ENCODE measurements at places on chromosomes 12 and 14. TPM values are rescaled to one million over a fixed set of nuclear protein-coding genes. Genes with fewer than 3 reads are reported as not detected.

The ADIPOR2 gene
- total RNA-seq = 29.9 TPM

The BTBD6 gene
- 51.3 TPM for total RNA-seq

DNA sequence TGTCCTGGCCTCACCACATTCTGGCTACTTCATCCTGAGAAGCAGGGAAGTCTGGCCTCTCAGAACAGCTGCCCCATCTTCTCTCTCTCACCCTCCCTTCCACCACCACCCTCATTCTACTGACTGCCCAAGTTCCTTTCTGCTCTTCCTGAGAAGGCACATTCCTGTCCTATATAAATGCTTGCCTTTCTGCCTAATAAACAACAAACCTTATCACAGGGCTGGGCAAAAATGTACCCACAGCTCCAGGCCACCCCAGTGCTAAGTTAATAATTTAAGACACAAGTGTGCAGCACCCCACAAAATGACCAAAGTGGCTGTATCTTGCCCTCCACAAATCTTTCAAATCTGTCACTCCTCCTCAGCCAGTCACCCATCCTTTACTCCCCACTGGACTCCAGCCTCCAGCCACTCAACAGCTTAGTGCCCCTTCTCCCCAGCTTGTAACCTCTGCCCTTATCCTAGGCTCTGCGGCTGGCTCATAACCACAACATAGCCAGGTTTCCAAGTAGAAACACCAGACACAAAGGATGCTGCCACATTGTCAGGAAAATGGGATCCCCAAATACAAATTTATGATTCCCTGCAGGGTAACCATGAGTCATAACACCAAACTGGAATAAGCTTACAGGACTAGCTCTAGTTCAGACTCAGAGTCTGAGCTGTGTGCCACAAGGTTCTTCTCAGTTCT is 15.0 kb downstream of the OXA1L start:
- peak; percentile 15 for DNase-seq

DNA sequence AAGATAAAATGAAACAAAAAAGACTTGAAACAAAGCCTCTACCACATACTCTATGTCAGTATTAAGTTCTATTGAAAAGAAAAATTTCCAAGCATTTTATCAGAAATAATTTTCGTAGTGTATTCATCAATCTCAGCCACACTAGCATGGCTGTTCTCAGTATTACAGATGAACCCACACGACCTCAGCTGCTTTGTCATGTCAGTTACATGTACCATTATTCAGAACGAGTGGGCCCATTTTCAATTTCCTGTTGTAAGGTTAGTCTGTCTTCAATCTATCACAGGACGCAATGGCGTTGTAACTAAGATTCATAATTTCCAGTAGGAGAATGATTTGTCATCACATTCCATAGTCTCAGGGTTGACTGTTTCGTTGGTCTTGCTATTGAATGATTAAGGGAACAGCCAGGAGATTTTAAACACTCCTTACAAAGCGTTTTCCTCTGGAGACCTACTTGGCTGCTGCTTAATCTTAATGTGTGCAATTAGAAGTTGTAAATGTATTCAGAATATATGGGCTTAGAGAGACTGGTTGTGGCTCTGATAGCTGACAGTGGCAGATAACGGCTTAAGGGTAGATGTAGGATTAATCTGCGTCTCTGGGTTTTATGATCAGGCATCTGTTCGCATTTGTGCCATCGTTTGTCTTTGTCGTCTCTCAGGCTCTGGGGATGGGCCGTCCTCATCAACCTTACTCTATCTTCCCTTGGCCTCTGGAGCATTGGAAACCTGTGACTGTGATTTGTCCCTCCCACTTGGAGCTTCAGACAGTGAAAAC is 65.4 kb downstream of the GLT1D1 start:
- no peak for DNase-seq

- no peak for DNase-seq
These were observed 8.0 kb downstream of the IFT43 start for GRCh38 chr14:75993567-75994041.

The ACIN1 gene
- 62.3 TPM for total RNA-seq

The GPR137C gene
- 5.8 TPM for total RNA-seq

DNA sequence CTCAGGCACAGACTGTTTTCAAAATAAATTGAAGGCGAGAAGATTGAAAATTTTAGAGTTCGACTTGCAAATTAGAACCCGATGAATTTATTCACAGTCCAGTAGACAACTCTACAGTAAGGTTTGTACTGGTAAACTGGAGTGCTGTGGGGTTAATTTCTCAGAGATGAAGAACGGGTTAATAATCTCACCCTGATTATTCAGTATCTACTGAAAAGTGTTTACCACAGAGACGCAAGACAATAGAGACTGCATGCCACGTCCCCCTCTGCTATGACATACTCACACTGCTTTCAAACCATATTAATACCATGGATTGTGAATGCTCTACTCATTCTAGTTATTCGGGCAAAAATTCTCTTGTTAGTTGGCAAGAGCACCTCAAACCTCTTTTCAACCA is 36.1 kb downstream of the CFL2 start:
- no peak for DNase-seq

All from Daoy (cell line).